ENCODE measurements at places on chromosomes 4 and X.

GRCh38 chr4:138611721-138612120 is 369.6 kb upstream of the SLC7A11 start:
- DNase-seq = no peak

DNA sequence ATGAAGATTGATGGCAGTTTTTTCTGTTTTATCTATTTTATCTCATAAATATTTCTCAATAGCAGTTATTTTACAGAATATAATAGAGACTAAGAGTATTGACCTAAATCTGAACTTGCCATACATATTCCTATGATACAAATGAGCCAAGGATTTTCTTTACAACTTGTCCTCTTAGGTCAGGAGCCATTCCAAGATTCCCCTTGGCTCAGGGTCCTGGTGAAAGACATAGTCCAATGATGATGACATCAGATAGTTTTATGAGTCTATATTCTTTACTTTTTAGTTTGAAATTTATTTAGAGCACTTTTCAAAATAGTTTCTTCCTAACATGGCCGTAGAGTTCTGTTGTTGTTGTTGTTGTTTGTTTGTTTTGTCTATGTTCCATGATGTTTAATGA is 869.1 kb upstream of the GRID2 start:
- no peak for DNase-seq

GRCh38 chr4:78666830-78667258 is 109.3 kb upstream of the BMP2K start:
- DNase-seq = no peak

DNA sequence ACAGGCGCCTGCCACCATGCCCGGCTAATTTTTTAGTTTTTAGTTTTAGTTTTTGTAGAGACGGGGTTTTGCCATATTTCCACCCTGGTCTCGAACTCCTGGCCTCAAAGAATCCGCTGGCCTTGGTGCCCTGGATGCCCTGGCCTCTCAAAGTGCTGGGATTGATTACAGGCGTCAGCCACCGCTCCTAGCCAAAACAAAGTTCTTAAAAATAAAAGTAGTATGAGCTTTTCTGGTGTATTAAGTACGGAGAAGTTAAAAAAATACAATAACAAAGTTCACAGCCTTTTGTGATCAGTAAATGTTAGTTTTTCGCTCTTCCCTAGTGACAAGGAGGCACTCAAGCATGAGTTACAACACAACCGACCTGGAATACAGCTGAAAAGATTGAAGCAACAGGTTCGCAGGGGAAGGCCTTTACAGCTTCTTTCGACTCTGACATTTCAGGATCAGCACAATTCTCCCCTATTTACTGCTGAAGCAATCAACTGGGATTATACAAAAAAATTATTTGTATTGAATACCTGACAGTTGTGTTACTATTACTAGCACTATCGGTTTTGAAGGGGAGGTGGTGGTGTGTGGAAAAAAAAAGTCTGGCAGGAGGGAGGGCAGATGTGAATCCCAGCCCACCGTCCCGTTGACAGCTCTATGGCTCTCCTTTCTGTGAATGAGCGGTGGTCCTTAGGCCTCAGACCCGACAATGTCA is 893 bp upstream of the METAP1 start:
- no peak for DNase-seq

DNA sequence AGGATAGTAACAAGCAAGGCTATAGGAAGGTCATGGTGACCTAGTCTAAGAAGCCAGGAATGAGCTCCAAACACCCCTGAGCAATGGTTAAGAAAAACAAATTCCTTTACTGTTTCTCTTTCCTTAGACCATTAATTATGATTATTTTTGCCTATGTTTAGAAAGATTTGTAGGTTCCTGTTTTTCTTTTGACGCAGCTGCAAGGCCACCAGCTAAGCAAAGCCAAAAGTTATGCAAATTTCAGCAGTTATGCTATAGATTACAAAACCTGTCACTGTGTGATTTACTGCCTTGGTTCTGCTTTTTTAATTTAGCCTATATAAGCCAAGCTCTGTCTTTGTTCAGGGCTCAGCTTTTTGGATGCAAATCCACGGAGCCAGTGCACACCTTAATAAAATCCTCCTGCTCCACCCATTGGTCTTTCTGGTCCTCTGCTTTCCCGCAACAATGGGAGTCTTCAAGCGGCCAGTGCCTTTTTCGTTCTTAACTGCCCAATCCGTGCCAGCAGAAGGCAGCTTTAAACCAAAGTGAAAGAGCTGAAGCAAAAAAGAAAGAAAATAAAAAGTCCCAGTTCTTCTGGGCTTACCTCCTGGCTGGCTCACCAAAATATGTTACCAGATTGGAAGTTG is 1.4 kb upstream of the CEP135 start:
- peak; percentile 9 for DNase-seq

DNA sequence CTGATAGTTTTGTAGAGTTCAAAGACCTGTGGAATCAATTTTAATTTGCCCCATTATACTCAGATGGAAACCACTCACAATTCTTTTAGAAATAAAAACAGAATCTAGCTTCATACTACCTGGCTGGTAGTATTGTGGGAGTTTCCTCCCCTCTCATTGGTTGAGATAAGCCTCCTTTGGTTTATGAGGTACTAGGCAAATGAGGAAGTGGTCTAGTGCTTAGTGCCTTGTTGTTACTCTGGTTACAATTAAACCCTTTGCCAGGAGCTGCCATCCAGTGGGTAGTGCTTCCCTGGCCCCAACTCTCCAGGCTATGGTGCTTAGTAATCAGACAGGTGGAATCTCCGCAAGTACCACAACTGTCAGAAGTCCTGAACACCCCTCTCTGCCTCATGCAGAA is 118.3 kb downstream of the CDKL5 start:
- DNase-seq = no peak

DNA sequence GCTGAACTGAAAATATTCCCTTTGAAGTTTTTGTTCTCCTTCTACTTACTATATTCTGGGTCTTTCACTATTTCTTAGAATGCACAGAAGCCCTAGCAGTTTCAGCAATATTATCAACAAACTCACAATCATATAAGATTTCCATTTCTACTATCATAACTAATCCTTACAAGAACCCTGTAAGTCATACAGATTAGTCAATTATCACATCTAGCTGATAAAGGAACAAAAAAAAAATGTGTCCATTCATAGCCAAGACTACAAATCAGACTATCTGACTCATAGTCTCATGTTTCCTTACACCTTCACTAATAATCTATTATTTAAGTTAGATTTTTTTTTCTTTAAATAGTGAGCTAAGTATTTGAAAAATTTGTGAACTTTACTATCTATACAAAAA is 72.5 kb downstream of the LRBA start:
- DNase-seq = no peak

DNA sequence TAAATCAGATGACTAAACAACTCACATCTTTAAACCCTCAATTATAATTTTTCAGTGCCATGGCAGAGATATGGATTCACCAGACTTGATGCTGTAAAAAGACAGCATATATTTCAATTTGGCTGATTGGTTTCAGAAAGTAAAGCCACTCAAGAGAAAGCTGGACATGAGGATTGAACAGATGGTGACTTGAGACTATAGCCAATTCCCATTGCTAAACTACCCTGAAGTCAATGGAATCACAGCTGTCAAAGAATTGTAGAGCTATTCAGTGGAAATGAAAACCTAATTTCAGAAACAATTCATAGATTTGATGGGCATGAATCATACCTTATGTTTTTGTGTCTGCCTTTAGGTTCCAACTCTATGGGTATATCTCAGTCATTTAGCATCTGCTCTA is 510.6 kb upstream of the BOD1L1 start:
- no peak for DNase-seq

- DNase-seq = peak; percentile 7
These were observed 995 bp downstream of the SMARCA5 start for GRCh38 chr4:143514497-143514896.

DNA sequence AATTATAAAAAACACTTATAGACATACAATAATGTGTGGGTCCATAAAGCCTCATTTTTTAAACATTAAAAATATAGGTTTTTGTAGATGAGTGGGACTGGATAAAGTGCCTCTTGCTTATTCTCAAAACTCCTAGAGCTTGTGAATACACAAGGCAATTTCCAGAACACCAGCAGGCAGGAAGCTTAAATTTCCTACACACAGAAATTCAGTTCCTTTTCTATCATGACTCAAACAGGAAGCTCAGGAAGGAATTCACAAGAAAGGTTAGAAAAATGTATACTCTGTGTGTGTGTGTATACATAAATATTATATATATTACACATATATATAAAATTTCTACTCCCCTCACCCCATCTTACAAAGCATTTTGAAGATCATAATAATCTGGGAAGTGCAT is 11.3 kb downstream of the MAGEB6 start:
- no peak for DNase-seq

DNA sequence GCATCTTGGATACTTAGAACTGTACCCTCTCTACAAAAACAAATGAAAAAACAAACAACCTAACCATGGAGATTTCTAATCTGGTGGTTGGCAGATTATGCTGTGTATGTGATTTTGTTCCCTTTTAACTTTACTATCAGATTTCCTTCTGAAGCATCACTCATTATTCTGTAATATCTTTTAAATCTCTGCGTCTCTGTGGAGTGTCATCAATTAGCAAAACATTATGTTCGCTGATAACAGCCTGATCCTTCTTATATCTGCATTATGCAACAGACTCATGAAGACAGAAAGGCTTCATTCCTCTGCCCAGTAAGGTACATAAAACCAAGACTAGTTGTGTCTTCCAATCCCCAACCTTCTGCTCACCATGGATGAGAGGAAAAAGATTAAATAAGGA is 110.3 kb upstream of the PDE5A start:
- DNase-seq = no peak

DNA sequence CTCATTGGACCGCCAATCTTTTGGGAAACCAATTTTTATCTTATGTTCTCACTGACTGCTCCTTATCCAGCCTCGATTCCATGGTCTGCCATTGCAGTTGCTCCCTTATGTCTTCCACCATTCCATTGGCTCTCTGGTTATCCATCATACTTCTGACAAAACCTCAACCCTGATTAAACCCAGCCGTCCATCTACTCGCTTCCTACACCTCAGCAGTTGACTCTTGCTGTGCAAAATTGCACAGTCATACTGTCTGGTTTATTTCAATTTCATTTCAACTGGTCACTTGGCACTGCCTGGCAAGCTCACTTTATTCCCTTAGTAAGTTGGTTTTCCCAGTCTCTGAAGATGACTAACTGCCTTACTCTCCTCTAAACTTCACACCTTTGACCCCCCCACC is 26.2 kb downstream of the ARL9 start:
- no peak for DNase-seq

- DNase-seq = no peak
These were observed 82.2 kb upstream of the MAGEA10 start for GRCh38 chrX:152220606-152221005.

DNA sequence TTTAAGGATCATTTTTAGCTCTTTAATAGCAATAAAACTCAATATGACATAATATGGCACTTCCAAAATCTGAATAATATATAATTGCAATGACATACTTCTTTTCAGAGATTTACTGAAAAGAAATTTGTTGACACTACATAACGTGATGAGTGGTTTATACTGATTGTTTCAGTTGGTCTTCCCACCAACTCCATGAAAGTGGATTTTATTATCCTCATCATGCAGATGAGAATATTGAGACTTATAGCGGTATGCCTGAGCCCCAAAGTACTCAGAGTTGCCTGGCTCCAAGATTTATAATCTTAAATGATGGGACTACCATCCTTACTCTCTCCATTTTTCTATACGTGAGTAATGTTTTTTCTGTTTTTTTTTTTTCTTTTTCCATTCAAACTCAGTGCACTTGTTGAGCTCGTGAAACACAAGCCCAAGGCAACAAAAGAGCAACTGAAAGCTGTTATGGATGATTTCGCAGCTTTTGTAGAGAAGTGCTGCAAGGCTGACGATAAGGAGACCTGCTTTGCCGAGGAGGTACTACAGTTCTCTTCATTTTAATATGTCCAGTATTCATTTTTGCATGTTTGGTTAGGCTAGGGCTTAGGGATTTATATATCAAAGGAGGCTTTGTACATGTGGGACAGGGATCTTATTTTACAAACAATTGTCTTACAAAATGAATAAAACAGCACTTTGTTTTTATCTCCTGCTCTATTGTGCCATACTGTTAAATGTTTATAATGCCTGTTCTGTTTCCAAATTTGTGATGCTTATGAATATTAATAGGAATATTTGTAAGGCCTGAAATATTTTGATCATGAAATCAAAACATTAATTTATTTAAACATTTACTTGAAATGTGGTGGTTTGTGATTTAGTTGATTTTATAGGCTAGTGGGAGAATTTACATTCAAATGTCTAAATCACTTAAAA is 15.3 kb downstream of the ALB start:
- no peak for DNase-seq

DNA sequence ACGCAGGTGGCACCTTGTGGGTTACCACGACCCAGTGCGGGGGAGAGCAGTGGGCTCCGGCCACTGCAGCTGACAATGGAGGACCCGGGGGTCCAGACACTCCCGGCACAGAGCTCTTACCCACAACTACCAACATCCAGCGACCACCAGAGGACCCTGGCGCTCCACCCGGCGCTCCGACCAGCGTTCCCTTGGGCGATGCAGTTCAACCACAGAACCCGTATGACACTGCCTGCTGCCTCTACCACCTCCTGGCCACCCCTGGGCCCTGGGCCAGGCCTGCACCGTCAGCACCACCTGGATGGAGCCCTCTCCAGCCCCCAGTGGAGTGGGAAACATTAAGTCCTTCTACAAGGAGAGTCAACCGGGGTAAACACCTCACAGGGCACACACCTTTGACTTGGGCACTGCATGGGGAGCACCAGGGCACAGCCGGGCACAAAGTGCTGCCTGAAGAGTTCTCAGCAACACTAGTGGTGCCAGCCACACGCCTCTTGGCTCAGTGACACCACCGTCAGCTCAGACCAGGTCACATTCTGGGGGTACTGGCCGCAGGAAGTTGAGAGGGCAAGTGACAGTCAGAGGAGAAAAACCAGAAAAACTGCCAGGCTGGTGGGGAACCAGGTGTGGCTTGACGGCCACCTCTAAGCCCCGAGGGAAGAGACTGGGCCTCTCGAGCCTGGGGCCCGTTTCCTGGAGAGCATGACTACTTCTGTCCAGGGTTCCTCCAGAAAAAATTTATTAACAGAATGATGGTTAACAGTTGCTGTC is 2.6 kb downstream of the CTBP1 start:
- DNase-seq = no peak

DNA sequence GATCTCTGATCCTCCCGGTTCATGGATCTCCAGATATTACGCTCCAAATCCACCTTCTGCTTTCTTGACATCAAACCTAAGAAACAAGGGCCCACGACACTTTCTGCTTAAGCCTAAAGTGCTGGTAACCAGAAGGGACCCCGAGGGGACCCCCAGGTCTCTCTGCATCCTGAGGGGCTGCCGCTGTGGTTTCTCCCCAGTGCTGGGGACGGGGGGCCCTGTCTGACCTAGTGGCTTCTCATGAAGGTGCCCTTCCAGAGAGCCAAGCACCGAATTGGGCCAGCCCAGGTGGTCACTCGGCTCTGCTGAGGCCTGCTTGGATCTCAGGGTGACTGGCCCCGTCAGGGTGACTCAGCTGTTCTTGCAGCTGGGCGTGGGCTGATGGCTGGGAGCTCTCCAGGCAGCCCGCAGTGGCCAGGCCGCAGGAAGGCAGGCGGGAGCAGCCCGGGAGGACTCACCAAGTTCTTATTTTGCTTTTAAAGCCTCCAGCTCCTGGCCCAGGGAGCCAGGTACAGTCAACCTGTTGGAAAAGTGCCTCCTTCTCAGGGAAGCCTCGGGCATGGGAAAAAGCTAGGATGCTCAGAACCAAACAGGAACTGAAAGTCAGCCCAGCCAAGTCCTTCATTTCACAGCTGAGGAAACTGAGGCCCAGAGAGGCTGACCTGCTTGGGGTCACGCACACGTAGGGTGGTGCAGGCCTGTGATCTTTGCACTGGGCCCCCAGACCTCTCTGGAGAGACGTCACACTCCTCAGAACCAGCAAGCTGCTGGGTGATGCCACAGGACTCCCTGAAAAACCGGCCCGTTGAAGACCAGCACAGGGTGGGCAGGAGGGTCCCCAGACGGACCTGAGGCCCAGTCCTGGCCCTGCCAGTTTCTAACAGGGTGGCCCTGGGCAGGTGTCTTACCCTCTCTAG is 16.7 kb downstream of the BLOC1S4 start:
- no peak for DNase-seq

All from naive thymus-derived CD4-positive, alpha-beta T cell (primary cell).